Ovary (tissue), 10 donors: ENCODE measurements at places on chromosomes 3 and 15. TPM values are rescaled to one million over a fixed set of nuclear protein-coding genes. Genes with fewer than 3 reads are reported as not detected.

Gene CTXN2
- total RNA-seq, result not detected

Gene SLC51B
- total RNA-seq, result not detected

DNA sequence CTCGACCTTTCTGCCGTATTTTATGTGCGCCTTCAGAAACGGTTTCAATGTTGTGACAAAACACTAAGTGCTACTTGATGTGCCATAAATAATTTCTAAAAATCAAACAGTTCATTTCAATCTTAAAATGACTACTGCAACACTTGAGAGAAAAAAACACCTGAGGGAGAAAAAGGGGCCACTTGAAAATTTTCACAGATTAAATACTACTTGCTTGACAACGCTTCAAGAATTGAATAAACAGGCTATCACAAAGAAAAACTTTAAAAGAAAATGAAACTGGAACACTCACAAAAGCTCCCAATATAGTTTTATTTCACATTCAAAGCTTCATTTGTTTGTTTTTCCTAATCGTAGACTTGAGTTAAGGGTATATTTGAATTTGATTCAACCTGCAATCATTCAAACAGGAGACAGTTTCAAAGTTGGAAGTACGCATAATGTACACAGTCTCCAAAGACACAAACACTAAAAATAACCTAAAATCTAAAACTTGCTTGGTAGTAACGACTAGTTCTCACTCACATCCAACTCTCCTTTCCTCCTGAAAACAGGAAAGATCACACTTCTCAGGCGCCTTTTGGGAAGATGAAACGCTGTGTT lies 380.7 kb downstream of the ERC2 start:
- no peaks in the 10 kb centered on the region for H3K36me3 ChIP-seq
- no peak for DNase-seq
- H3K4me3 ChIP-seq, result no peak overlapping the region
- no peaks in the 10 kb centered on the region for H3K4me1 ChIP-seq

GRCh38 chr15:66097151-66098021 lies 156.2 kb downstream of the MEGF11 start:
- no peak overlapping the region for H3K27ac ChIP-seq
- no peaks in the 10 kb centered on the region for H3K36me3 ChIP-seq

GRCh38 chr3:40588406-40588805 lies 63.6 kb downstream of the ZNF621 start:
- DNase-seq, result no peak
- H3K4me1 ChIP-seq, result peaks cover 3% of the 10 kb centered on the region
- no peaks in the 10 kb centered on the region for H3K36me3 ChIP-seq
- no peak overlapping the region for H3K4me3 ChIP-seq

GRCh38 chr3:177777699-177778098 lies 580.4 kb upstream of the TBL1XR1 start:
- no peak for DNase-seq
- H3K27ac ChIP-seq, result no peak overlapping the region
- no peaks in the 10 kb centered on the region for H3K27me3 ChIP-seq

DNA sequence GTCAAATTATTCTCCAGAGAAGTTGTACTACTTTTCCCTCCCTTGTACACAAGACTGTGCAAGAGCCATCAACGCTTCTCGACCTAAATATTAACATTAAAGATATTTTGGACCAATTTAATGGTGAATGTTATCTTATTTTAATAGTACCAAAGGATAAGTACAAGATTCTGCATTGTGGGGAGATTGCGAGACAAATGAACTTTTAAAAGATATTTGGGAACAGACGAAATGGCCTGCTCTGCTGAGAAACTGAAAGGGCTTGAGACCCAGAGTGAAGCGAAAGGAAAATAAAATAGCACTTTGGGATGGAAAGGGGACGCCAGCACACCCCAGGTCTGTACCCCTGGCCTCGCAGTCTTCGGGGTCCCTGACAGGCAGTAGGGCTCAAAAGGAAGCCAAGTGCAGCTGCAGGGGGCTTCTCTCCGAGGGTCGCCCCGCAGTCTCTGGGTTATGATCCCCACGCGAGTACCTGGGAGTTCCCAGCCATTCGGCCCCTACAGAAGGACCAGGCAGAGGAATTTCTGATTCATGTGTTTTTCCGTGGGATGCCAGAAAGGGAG lies 97.6 kb upstream of the VGLL3 start:
- no peaks in the 10 kb centered on the region for H3K27me3 ChIP-seq
- H3K4me3 ChIP-seq, result peak overlapping the region; percentile 66
- H3K27ac ChIP-seq, result peak overlapping the region; percentile 85
- H3K4me1 ChIP-seq, result no peaks in the 10 kb centered on the region
- no peaks in the 10 kb centered on the region for H3K36me3 ChIP-seq

- no peaks in the 10 kb centered on the region for H3K27me3 ChIP-seq
- no peak for DNase-seq
- no peak overlapping the region for H3K4me3 ChIP-seq
Observed at GRCh38 chr3:78872195-78872594, 895.6 kb downstream of the ROBO1 start.

Gene TMEM108
- 0.27 TPM for total RNA-seq

DNA sequence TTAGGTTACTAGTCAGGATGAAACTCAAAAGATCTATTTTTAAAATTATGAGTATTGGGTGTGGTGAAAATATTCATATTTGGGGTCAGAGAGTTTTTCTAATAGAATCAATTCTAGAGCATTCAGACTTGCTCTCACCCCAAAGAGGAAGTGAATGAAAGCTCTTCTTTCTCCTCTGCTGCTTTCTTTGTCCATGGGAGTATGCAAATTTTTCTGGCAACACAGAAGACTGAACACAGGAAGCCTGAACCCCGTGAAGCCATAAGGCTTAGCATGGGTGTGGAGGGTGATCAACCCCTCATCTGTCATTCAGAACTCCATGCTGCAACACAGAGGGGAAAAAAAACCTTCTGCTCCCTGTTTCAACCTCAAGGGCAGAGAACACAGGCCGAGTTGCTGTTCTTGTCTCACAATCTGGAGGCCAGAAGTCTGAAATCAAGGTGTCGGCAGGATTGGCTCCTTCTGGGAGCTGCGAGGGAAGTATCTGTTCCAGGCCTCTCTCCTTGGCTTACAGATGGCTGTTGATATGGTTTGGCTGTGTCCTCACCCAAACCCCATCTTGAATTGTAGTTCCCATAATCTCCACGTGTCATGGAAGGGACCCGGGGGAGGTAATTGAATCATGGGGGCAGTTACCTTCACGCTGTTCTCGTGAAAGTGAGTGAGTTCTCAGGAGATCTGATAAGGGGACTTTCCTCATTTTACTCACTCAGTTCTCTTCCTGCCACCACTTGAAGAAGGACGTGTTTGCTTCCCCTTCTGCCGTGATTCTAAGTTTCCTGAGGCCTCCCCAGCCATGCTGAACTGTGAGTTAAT lies 33.7 kb upstream of the CD47 start:
- no peak overlapping the region for H3K4me3 ChIP-seq
- no peaks in the 10 kb centered on the region for H3K27me3 ChIP-seq
- H3K36me3 ChIP-seq, result no peaks in the 10 kb centered on the region
- no peaks in the 10 kb centered on the region for H3K4me1 ChIP-seq
- H3K27ac ChIP-seq, result no peak overlapping the region

GRCh38 chr3:42451116-42451515 lies 40.7 kb upstream of the LYZL4 start:
- DNase-seq, result no peak
- no peaks in the 10 kb centered on the region for H3K4me1 ChIP-seq
- no peak overlapping the region for H3K27ac ChIP-seq
- H3K27me3 ChIP-seq, result no peaks in the 10 kb centered on the region
- no peaks in the 10 kb centered on the region for H3K36me3 ChIP-seq

Gene GOLGA8J
- total RNA-seq, result not detected

DNA sequence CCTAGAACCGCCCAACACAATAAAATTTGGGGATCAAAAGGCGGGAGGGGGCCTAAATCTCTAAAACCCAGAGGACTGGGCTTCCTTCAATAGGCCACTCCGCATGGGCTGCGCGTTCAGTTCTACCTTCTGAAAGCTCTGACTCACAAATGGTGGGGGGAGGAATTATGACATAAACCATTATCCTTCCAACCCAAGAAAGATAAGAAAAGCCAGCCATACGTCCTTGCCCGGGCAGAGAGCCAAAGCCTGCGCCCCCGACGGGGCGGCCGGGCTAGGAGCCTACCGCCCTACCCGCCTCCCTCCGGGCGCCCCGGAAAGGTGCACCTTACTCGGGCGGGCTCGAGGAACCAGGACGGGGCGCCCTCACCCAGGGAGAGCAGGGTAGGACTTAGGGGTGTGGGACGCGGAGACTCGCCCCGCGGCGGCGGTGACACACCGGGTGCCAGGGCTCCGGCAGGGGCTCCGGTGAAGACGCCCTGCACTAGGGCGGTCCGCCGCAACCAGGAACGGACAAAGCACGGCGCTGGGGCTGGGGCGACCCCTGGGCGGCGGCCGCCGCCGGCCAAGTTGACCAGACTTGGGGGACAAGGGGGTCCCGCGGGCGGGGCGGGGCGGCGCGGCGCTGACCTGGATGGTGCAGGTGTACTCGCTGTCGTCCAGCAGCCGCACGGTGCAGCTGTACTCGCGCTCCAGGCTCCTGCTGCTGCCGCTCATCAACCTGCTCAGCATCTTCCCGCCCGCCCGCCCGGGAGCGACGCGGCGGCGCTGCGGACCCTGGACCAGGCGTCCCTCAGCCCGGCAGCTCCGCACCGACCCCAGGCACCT lies 534 bp downstream of the FRMD5 start:
- peaks cover 4% of the 10 kb centered on the region for H3K4me1 ChIP-seq
- peak overlapping the region; percentile 51 for H3K4me3 ChIP-seq
- no peaks in the 10 kb centered on the region for H3K27me3 ChIP-seq
- H3K36me3 ChIP-seq, result no peaks in the 10 kb centered on the region
- H3K27ac ChIP-seq, result no peak overlapping the region

GRCh38 chr15:24957691-24958090 lies 2.9 kb downstream of the SNRPN start:
- no peaks in the 10 kb centered on the region for H3K27me3 ChIP-seq
- H3K4me1 ChIP-seq, result no peaks in the 10 kb centered on the region
- no peak overlapping the region for H3K27ac ChIP-seq

Gene PARP14
- total RNA-seq, result 27.8 TPM

Gene PCLAF
- total RNA-seq, result 0.79 TPM

- DNase-seq, result no peak
- no peaks in the 10 kb centered on the region for H3K36me3 ChIP-seq
- H3K27ac ChIP-seq, result no peak overlapping the region
- H3K27me3 ChIP-seq, result no peaks in the 10 kb centered on the region
- H3K4me3 ChIP-seq, result peak overlapping the region; percentile 37
Observed at GRCh38 chr3:9247361-9247940, 2.0 kb downstream of the SRGAP3 start.

DNA sequence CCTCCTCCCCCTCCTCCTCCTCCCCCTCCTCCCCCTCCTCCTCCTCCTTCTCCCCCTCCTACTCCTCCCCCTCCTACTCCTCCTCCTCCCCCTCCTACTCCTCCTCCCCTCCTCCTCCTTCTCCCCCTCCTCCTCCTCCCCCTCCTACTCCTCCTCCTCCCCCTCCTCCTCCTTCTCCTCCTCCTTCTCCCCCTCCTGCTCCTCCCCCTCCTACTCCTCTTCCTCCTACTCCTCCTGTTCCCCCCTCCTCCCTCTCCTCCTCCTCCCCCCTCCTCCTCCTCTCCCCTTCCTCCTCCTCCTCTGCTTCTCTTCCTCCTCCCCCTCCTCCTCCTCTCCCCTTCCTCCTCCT lies 17.1 kb upstream of the EPHB3 start:
- no peaks in the 10 kb centered on the region for H3K36me3 ChIP-seq
- peaks cover 1% of the 10 kb centered on the region for H3K4me1 ChIP-seq
- H3K27ac ChIP-seq, result no peak overlapping the region
- H3K4me3 ChIP-seq, result no peak overlapping the region

Gene TUSC7
- total RNA-seq, result not detected

GRCh38 chr3:168812234-168812633 lies 716.5 kb upstream of the GOLIM4 start:
- no peaks in the 10 kb centered on the region for H3K36me3 ChIP-seq
- H3K4me1 ChIP-seq, result no peaks in the 10 kb centered on the region
- peaks cover 2% of the 10 kb centered on the region for H3K27me3 ChIP-seq
- no peak overlapping the region for H3K4me3 ChIP-seq

DNA sequence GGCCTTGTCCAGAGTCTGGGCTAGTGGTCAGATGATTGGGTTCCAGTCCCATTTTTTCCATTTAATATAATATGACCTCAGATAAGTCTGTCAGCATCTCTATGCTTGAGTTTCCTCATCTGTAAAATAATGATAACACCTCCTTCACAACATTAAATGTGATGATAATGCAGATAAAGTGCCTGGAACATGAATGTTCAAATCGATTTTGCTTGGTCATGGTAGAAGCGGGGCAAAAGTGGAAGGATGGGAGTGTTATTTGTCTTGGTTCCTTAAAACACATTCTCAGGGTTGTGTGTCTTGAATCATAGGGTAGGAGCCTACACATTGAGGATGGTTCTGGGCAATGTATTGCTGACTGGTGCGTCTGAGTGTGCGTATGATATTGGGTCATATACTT lies 16.9 kb downstream of the ARIH2 start:
- peaks cover 1% of the 10 kb centered on the region for H3K4me1 ChIP-seq
- H3K36me3 ChIP-seq, result no peaks in the 10 kb centered on the region
- H3K4me3 ChIP-seq, result no peak overlapping the region
- DNase-seq, result no peak
- H3K27ac ChIP-seq, result no peak overlapping the region
- no peaks in the 10 kb centered on the region for H3K27me3 ChIP-seq

Gene FRMD4B
- 42.0 TPM for total RNA-seq

GRCh38 chr3:74844428-74844827 lies 230.0 kb upstream of the CNTN3 start:
- no peaks in the 10 kb centered on the region for H3K4me1 ChIP-seq
- no peak overlapping the region for H3K4me3 ChIP-seq
- H3K27ac ChIP-seq, result no peak overlapping the region
- H3K27me3 ChIP-seq, result no peaks in the 10 kb centered on the region
- DNase-seq, result no peak

DNA sequence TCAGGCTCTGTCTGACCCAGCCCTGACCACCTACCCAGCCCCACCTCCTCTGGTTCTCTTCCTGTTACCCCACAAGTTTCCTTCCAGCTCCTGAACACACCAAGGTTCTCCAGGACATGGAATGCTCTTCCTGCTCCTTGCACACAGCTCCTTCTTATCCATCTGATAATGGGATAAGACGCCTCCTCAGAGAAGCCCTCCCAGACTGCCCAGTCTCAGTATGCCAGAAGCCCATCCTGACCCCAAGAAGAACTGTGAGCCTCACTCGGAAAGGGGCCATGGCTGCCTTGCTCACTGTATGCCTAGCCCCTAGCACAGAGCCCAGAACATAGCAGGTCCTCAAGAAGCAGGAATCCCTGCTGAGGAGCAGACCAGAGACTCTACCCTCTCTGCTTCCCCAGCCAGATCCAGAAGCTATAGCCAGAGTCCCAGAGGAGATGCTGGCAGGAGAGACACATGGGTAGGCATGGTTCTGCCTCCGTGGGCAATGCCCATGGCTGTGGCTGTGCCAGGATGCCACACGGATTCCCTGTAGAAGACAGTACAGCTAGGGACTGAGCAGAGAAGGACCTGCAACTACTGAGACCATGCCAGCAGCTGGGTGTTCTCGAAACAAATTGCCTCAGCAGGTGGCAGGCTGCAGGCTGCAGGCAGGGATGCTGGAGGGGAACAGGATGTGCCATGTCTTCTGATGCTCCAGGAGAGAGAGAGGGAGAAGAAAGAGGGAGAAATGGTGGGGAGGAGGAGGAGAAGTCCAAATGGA lies 74.0 kb upstream of the LINGO1 start:
- no peaks in the 10 kb centered on the region for H3K36me3 ChIP-seq
- DNase-seq, result no peak
- no peak overlapping the region for H3K4me3 ChIP-seq
- H3K27ac ChIP-seq, result no peak overlapping the region
- no peaks in the 10 kb centered on the region for H3K27me3 ChIP-seq
